Activated CD4-positive, alpha-beta T cell treated with anti-CD3 and anti-CD28 coated beads, Interleukin-10, Interleukin-2, amounts not matched to agents 100 ng/mL and 50 ng/mL, durations not matched to agents 16 hours and 8 hours (primary cell): ENCODE measurements at places on chromosomes 5 and 9.
A peak's percentile ranks its signal among the peaks of the same experiment; 100 is the strongest.

- no peak for DNase-seq
Measured at GRCh38 chr9:88952086-88952615, 39.1 kb upstream of the S1PR3 start.

GRCh38 chr5:15885156-15885555, 294.4 kb downstream of the MARCHF11 start:
- DNase-seq, result no peak

GRCh38 chr9:120693700-120694008, 20.6 kb downstream of the MEGF9 start:
- no peak for DNase-seq

GRCh38 chr5:118557251-118557661, 431.1 kb downstream of the DTWD2 start:
- no peak for DNase-seq

DNA sequence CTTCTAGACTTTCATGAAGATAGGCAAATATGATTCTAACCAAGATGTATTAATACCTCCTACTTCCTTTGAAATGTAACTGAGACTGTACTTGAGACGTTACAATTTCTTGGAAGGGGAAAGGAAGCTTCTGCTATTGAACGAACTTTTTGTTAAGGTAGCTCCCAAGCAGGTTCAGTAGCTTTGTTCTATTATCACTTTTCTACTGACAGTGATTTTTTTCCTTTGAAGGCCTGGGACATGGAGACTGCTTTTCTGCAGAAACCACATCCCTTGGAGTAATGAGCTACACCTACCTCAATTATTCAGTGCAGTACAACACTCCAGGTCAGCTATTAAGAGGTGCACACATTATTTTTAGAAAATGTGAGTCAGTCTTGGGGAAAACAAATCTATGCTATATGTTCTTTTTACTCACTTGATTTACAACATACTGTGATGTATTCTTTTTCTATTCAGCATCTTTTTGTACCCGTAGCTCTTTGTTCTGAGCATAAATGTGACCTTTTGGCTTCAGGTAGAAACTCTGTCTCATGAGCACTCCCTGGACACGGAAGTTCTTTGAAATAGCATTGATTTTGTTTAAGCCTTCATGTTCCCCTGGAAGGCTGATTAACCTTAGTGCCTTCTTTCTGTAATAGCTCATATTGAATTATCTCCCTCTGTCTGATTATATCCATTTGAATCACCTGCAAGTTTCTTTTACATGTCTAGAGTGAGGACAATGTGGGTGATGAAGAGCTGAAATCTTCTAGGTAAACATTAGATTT, 56.5 kb upstream of the CDKN2B start:
- DNase-seq, result no peak

DNA sequence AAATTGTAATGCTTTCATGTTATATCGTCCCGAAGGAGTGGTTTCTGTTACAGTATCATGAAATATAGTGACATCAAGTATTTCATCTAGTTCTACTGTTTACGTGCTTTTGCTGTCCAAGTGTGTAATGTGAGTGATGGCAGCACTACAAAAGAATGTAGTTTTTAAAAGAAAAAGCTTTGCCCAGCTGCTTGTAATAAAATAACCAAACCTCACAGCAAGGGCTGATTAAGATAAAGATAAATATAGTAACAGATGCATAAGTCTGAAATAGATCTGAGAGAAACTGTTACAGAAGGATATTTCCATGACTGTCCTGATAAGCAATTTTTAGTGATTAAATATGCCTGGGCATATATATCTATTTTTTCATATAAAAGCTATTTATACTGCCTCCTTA, 106.4 kb downstream of the AUH start:
- no peak for DNase-seq

GRCh38 chr9:133202145-133202513, 6.9 kb downstream of the OBP2B start:
- DNase-seq, result no peak

- DNase-seq, result no peak
Measured at GRCh38 chr5:27962198-27962597, 923.8 kb upstream of the CDH9 start.

DNA sequence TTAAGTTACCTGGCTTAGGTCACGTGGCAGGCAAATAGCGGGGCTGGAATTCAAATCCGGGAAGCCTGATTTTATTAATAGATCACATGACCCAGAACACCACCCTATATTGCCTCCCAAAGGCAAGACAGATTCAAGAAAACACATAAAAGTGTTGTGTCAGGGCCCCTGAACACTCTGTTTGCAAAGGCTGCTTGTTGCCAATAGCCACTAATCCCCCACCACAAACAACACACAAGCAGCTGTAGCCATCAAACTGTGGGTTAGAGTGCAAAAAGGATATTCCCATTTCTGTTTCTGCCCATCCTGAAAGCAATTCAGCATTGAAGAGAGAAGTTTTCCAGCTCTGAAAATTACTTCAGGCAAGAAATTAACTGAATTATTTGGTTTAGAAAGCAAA, 358.9 kb upstream of the RFX3 start:
- DNase-seq, result no peak

- peak; percentile 76 for DNase-seq
Measured at GRCh38 chr5:173972925-173973615, 15.9 kb upstream of the C5orf47 start.

GRCh38 chr5:1480217-1480616, 35.0 kb upstream of the SLC6A3 start:
- no peak for DNase-seq

DNA sequence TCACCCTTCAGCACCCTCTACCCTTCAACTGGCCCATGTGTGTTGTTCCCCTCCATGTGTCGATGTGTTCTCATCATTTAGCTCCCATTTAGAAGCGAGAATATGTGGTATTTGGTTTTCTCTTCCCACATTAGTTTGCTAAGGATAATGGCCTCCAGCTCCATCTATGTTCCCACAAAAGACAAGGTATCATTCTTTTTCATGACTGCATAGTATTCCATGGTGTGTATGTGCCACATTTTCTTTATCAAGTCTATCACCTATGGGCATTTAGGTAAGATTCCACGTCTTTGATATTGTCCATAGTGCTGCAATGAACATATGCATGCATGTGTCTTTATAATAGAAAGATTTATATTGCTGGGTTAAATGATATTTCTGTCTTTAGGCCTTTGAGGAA, 325.1 kb upstream of the ADAMTS16 start:
- no peak for DNase-seq

- no peak for DNase-seq
Measured at GRCh38 chr5:152811988-152812387, 406.9 kb upstream of the NMUR2 start.

GRCh38 chr9:123044586-123044985, 11.1 kb downstream of the GPR21 start:
- no peak for DNase-seq

DNA sequence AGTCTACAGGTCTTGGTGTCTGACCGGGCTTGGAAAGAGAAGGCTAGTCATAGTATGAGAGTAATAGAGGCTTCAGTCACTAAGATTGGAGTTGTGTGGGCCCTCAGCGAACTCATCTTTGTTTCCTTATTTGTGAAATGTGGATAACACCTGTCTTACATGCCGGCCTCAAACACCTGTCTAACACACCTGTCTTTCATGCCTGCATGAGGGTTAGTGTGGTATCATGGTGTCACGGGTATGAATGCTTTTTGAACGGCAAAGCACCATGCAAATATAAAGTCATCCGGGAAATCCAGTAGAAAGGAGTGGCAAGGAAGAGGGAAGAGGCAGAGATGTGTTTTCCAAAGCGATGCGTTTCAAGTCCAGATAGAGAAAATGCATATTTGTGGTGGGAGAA, 25.5 kb downstream of the GRAMD2B start:
- no peak for DNase-seq

- DNase-seq, result no peak
Measured at GRCh38 chr5:15069407-15069905, 197.9 kb upstream of the ANKH start.

GRCh38 chr5:167814040-167814439, 477.4 kb upstream of the WWC1 start:
- DNase-seq, result no peak

GRCh38 chr9:97517331-97518089, 16.0 kb downstream of the TMOD1 start:
- no peak for DNase-seq

DNA sequence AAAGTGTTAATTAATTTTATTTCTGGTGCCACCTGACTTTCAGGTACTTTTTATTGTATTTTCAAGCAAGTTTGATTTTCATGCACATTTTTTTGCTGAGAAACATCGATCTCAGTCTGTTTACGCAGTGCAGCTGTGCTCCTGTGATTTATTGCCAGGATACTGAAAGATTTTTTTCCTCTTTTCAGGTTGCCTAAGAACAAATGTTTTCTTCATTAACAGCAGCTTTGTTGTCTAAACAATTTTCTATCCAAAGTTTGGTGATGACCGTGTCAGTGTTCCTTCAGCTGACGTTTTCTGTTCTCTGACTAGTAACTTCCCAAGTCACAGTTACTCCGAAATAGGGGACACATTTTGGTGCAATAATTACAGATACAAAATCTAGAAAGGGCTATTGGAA, 78.1 kb downstream of the VCAN start:
- DNase-seq, result no peak

DNA sequence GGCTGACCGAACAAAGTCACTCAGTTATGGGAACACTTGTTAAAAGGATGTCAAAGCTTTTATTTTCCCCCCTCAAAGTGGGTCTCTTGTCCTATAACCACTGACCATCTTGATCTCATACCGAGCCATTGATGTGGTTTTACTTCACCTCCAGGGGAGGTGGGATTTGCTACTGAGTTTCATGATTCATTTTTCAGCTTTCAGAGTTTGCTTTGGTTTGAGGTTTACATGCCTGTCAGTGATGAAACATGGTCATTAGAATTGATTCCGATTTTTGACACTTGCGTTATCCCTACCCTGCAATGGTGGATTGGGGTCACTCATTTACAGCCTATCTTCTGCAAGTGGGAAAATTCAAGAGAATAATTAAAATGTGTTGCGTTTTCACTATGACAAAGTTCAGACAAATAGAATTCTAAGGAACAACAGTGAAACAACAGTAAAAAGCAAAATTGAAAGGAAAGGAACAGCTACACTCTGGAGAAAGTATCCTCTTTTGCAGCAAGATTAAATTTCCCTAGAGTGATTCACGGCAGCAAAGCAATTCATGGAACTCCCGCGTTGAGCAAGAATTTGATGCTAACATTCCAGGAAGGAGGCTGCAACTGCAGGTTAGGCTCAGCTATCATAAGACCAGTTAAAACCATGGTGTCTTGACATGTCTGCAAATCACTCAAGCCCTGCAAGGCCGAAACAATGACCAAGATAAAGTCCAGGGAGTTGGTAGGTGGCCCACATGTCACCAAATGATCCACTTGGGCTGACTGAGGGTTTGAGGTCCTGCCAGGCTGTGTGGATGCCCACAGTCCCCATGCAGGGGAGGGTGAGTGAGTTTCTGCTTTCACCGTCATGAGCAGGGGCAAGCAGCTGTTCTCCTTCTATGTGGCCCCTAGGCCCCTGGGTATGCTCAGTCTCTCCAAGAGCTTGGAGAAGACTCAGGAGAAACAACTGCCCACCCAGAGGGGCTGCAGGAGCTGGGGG, 9.4 kb downstream of the GADD45G start:
- peak; percentile 53 for DNase-seq
